ENCODE measurements at places on chromosomes 1 and 21.

- no peak for DNase-seq
Measured at GRCh38 chr1:53349369-53349835, 21.5 kb upstream of the LRP8 start.

DNA sequence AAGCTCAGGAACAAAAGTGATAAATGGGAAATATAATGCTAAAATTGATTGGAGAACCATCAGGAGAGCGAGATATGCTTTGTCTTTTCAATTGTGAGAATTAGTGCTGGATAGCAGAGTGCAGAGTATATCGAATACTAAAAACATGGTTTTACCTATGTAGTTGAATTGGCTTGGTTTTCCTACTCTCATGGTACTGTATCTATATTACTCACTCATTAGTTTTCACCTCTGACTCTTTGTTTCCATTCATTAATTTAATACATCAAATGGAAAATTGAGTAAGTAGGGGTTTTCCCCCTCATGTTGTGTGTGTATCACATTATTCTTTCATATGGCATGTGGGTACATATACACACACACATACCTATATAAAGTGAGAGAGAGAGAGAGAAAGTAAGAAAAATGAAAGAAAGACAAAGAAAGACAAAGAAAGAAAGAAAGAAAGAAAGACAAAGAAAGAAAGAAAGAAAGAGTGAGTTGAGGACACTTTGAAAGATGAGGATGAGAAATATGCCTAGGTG, 1574.5 kb downstream of the MRPL39 start:
- DNase-seq = no peak

DNA sequence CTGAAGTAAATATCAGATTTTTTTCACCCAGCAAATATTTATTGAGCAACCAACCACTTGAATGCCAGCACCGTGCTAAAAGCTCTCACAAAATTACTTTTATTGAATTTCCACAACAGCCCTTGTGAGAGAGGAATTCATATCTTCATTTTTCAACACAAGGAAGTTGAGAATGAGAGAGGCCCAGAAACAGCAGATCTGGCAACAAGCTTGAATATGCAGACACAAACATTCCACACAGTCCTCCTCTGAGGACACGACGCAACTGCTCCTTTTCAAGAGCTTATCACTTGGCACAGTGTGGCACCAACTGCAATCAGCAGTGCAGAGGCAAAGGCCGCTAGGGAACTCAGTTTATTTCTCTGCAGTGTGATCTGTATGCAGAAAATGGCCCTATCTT, 32.2 kb upstream of the IFNAR2 start:
- no peak for DNase-seq

DNA sequence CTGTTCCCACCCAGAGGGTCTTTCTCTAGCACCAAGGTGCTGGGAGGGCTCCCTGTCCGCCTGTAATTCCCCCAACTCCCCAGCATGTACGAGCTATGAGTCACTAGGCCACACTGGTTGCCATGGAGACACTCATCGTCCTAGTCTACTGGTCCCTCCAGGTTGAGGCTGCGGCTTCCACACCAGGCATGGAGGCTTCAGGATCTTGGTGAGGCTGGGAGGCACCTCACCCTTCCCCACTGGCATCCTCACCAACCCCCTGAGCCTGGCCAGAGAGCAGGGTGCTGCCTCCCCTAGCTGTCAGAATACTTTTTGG, 75.6 kb upstream of the KAZN start:
- DNase-seq = no peak

GRCh38 chr1:70101231-70101630, 104.1 kb downstream of the LRRC40 start:
- no peak for DNase-seq

DNA sequence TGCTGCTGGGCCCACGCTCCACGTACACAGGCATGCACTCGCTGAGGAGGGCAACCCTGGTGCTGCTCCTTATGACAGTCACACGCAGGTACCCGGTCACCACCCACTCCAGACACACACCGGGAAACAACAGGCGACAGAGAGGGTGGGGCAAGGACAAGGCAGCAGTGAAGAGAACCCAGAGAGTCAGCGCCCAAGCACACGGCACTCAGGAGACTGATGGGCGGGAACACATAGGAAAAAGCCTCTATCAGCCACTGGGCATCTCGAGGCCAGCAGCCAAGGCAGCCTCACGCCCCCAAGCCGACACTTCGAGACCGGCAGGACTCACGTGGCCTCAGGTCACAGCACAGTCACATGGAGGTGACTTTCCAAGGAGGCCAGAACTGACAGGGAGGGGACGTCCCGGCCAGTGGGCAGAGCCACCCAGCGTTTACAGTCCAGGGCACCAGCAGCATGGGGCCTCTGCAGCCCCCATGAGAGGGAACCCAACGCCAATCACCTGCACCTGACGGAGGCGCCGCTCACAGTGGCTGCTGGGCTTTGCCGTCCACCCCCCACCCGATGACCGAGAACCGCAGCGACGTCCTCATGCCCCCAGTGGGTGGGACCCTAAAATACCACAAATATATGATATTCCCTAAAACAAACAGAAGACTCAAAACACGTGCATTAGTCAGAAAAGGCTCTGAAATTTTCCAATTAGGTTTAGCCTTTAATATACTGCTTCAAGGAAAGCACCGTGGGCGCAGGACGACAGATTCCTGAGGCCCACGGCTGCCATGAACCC, 19.7 kb downstream of the PTTG1IP start:
- no peak for DNase-seq

DNA sequence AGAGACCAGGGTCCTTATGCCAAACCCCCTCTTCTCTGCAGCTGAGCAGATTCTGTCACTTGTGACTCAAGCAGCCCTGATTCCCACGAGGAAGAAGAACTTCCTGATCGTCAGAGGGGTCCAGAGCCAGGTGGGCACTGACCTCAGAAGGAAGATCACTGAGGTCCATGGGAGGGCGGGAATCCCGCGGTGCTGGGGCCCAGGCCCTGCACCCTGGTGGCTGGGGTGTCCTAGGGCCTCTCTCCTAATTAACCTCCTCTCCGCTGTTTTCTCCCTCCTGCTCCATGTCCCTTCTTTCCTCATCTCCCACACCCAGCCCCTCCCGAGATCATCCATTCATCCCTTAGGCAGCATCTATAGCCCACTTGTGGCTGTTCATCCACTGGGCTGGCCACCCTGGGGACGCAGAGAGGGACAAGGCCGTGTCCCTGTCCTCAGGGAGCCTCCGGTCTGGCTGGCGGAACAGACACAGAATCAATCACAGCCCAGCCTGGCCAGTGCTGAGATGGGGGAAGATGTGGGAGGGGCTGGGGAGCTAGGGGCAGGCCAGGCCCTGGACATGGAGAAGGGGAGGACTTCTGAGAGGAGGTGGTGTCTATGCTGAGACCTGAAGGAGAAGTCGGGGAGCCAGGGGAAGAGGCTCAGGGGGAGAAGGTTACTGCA, 638.3 kb downstream of the MATN1 start:
- DNase-seq = no peak

- no peak for DNase-seq
Measured at GRCh38 chr1:26340047-26340481, 13.9 kb downstream of the CRYBG2 start.

- no peak for DNase-seq
Measured at GRCh38 chr1:247540581-247540980, 4.3 kb upstream of the OR2C3 start.

- DNase-seq = no peak
Measured at GRCh38 chr1:182520736-182521135, 68.3 kb downstream of the RNASEL start.

GRCh38 chr1:27192039-27192529, 37.2 kb upstream of the SLC9A1 start:
- no peak for DNase-seq

DNA sequence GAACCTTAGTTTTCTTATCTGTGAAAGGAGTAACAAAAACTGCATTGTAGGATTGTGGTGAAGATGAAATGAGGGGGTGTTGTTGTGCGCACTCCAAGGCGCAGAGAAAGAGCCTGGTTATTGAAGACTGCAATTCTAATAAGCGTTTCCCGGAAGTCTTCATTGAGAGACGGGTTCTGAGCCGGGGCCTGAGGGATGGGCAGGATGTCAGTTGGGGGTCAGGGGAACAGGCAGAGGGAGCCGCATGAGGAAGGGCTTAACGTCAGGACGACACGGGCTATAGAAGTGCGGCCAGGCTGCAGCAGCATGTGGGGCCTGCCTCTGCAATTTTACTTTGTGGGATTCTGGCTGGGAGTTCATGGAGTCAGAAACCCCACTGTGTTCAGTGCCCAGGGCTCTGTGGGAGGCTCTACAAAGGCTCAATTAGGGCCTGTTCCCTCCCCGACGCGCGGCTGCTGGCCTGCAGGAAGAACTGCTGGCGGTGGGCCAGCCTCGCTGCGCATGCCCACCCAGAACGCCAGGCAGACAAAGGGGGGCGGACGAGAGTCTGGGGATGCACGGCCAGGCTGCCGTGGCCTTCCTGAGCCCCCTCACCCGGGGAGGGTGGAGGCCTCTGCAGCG, 20.7 kb downstream of the TRIM62 start:
- DNase-seq = no peak
